ENCODE measurements at places on chromosomes 3 and 15.

DNA sequence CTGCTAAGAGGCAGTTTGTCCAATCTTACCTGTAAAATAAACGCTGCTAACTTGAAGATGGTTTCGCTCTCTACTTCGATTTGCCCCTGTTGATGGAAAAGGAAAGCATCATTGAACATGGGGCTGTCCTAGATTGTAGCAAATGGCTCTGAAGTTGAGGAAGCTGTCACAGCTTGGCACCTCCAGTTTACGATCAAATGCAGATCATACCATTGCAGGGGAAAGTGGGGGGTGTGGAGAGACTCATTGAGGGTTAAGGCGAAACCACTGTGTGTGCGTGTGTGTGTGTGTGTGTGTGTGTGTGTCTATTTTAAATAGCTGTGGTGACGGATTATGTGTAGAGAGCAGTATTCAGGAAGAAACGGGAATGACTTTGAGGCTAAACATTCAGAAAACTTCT lies 127.6 kb upstream of the LMOD3 start:
- peak; percentile 12 for DNase-seq

DNA sequence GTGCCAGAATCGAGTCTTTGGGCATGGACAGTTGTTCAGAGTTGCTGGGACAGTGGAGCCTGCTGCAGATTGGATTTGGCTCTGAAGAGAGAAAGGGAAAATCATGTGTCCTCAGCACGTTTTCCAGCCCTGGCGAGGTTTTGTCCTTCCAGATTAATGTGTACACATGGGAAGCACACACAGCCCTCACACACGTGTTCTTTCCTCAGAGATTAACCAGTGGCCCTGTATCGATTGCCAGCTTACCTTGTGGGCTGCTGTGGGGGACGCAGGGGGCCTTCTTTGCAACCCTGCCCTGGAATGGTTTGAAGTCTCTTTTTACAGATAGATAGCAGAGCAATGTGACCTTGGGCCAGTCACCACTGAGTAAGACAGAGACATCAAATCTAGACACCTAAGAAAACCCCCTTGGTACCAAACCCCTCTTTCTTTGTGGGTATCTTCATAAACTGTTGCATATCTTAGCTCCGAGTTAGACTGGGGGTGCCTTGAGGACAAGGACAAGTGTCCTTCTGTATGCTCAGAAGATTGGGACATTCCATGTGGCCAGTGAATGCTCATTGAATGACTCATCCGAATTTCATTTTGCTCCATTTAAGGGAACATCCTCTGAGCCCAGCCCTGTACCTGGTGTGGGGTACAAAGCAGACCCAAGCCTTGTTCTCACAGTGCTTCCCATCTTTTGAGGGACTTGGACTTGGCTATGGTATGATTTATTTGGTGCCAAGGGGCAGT lies 48.0 kb downstream of the SMAD6 start:
- DNase-seq = no peak

GRCh38 chr3:32018757-32019564 lies 37.4 kb downstream of the ZNF860 start:
- no peak for DNase-seq

- no peak for DNase-seq
These were observed 25.4 kb upstream of the SLC25A26 start for GRCh38 chr3:66195347-66195783.

GRCh38 chr15:62552444-62552843 lies 387.4 kb upstream of the C2CD4B start:
- no peak for DNase-seq
